M059J (cell line): ENCODE measurements at places on chromosomes 3 and 15.
A peak's percentile ranks its signal among the peaks of the same experiment; 100 is the strongest.

GRCh38 chr3:58041826-58042324 is 33.7 kb downstream of the FLNB start:
- peak; percentile 96 for DNase-seq

DNA sequence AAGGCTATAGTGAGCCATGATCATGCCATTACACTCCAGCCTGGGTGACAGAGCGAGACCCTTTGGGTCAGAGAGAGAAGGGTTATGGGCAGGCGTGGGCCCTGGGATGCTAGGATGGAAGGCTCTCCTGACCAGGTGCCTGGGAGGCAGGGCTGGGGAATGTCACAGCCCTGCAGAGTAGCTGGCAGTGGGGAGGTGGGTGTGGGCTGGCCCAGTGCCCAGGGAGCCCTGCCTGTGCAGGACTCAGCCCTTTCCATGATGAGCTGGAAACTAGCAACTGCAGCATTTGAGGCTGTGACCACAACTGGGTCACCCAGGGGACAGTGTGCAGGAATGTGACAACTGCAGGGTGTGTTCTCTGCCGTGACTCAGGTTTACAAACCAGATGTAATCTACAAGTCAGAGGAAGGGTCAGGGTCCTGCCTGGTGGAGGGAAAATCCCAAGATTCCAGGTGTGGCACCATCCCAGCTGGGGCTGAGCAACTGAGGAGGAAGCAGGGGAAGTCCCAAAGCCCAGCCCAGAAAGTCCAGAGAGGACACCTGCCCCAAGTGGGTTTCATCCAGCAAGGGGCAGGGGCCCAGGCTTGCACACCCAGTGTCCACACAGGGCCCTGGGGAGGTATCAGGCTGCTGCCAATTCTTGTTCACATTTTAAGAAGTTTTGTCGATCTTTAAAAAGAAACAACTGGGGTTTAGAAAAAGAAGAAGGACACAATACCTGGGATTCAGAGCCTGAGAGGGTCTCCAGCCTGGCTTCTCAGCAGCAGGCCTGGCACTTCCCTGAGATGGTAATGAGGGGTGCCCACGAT is 45.5 kb downstream of the SLC28A1 start:
- peak; percentile 96 for DNase-seq

DNA sequence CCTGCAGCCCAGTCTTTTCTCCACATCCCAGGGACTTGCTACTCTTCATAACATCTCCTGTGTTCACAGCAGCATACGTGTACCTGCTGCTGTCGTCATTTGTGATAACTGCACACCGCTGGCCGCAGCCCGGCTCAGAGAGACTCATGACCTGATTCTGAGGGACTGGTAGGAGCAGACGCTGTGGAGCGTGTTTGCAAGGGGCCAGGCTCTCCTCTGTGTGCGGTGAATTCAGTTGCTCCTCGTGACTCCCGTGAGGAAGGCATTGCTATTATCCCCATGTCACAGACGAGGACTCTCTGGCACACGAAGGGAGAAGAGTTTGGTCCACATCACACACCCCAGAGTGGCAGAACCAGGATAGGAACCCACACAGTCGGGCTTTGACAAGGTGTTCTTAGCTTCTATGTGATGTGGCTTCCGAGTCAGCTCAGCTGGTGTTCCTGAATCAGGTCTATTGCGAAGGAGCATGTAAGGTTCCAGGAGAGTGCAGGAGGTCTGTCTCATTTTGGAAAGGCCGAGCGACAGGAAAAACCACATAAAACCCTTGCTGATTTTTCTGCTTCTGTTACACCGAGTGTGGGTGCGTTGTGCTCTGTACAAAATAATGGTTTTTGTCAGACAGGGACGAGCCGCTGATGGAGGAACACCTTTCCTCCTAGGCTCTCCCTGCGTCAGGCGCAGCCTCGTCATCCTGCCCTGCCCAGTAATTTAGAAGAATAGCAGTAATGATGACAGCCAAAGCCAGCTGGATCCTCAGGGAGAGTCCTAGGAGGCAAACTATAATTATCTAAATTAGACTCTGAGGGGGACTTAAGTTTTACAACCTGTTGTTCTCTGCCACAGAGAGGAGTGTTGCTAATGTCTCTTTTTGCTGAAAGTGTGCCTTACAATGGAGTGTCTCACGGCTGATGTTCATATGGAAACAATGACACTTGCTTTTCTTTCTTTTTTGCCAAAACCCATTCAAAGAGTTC is 157.5 kb upstream of the RGMA start:
- no peak for DNase-seq

- DNase-seq, result no peak
Measured at GRCh38 chr3:96779810-96780209, 34.6 kb upstream of the EPHA6 start.

- DNase-seq, result no peak
Measured at GRCh38 chr3:141217389-141217788, 14.2 kb upstream of the PXYLP1 start.

GRCh38 chr3:169847896-169848295 is 21.8 kb downstream of the LRRC31 start:
- no peak for DNase-seq

- no peak for DNase-seq
Measured at GRCh38 chr3:151875759-151876158, 2.3 kb downstream of the SUCNR1 start.

GRCh38 chr3:112132975-112133448 is at the start of gene GCSAM:
Gene GCSAM, minus strand, starts transcription at chr3:112133248. Its CDS starts 128 bp downstream, at chr3:112133120.
- DNase-seq, result no peak

DNA sequence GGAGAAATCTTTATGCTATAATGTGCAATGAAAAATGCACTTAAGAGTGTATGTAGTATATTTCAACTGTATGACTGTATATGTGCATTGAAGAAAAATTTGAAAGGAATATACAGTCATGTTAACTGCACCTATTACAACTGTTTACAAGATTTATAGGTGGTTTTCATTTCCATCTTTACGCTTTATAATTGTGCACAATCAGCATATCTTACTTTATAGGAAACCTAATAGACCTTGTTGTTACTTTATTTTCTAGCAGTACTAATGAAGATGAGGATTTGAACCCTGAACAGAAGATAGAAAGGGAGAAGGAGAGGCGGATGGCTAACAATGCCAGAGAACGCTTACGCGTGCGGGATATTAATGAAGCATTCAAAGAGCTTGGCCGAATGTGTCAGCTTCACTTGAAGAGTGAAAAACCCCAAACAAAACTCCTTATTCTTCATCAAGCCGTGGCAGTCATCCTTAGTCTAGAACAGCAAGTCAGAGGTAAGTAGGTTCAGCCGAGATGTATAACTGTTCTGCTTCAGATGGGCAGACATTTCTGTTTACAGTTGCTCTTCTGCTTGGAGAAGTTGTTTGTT is 103.4 kb upstream of the CGNL1 start:
- DNase-seq, result no peak
